GM18507 (cell line): ENCODE measurements at places on chromosomes 6 and 20.

GRCh38 chr6:121733234-121733633 is 297.8 kb downstream of the GJA1 start:
- no peak for DNase-seq

- no peak for DNase-seq
These were observed 188.2 kb upstream of the FOXQ1 start for GRCh38 chr6:1123386-1124375.

DNA sequence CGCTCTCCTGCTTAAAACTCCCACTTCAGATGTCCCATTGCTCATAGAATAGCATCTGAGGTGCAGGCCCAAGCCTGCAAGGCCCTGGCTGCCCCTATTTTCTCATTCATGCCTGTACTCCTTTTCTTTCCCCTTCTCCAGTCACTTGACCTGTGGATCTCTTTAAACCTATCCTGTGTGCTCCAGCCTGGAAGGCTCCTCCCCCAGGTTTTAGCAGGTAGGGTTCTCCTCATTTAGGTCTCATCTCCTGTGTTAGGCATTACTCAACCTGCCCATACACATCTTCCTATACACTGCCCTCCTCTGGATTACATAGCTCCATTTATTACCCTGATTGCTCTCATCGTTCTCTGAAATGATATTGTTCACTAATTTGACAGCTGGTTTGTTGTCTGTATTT is 185.3 kb downstream of the BACH2 start:
- DNase-seq, result no peak

DNA sequence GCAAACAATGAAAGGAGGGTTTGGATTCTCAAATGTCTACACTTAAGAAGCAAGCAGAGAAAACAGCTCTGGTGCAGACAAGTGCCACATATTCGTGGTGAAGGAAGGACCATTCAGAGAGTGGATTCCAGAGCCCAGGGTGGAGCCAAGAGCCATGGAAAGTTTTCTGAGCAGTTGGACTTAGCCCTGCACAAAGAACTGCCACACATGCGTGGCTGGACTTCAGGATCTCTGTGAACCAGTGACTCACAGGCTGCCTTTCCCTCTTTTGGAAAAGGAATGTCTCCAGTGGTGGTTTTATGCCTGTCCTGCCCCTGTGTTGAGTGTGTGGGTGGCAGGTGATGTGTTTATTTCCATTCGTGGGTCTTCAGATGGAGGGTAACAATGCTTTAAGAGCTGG is 489.5 kb downstream of the CDH26 start:
- DNase-seq, result no peak

- DNase-seq, result peak; percentile 52
These were observed 14.3 kb upstream of the PIM1 start for GRCh38 chr6:37155394-37156312.

- DNase-seq, result no peak
These were observed 76.7 kb downstream of the PRSS35 start for GRCh38 chr6:83589076-83589475.

- DNase-seq, result no peak
These were observed 339.9 kb upstream of the ARID1B start for GRCh38 chr6:156437121-156437879.

GRCh38 chr6:21103626-21104224 is 489.8 kb upstream of the SOX4 start:
- no peak for DNase-seq

GRCh38 chr6:39310542-39310941 is 3.7 kb downstream of the KCNK17 start:
- DNase-seq, result no peak

- no peak for DNase-seq
These were observed 150.4 kb downstream of the BTBD3 start for GRCh38 chr20:12068121-12068520.

DNA sequence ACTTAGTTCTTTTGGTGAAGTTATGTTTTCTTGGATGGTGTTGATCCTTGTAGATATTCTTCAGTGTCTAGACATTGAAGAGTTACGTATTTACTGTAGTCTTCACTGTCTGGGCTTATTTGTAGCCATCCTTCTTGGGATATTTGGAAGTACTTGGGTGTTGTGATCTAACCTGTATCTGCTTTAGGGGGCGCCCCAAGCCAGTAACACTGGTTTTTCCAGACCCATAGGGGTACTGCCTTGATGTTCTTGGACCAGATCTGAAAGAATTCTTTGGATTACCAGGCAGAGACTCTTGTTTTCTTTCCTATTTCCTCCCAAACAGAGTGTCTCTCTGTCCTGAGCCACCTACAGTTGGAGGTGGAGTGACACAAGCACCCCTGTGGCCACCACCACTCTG is 309.1 kb upstream of the IMPG1 start:
- DNase-seq, result no peak

DNA sequence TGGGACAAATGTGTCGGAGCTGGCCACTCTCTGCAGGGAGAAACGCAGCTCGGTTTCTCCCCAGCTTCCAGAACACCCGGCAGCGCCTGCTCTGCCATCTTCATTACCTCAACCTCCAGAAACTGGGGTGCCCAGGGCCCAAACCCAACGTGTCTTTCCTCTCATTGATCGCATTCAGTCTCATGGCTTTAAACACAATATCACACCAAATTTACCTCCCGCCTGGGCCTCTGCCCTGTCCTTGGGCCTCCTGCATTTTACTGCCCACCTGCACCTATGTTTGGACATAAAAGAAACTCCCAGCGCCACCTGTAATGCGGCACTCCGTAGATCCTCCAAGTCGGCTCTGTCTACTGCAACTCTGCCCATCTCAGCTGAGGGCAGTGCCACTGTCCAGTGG is 22.2 kb downstream of the SERPINB6 start:
- DNase-seq, result no peak

GRCh38 chr6:106258726-106259125 is 66.8 kb downstream of the ATG5 start:
- no peak for DNase-seq

- no peak for DNase-seq
These were observed 13.1 kb downstream of the RPS10 start for GRCh38 chr6:34412643-34413214.

DNA sequence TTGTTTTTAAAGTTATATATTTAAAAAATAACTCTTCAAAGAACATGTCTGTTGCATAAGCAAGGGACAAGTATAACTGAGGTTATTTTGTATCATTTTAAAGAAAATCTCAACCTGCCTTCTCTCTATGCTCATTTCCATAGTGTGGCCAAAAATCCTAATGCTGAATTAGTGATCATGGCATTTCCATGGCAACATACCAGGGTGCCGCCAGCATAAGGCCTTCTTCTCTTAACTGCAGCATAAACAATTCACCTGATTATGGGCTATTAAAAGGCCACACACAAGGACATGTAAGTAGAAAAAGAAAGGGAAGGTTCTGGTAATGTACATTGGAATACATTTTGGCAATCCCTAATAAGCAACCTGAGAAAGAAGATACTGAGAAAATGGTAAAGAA is 95.1 kb upstream of the RNF217 start:
- DNase-seq, result no peak

- DNase-seq, result no peak
These were observed 71.3 kb downstream of the CDKAL1 start for GRCh38 chr6:20605581-20605980.

DNA sequence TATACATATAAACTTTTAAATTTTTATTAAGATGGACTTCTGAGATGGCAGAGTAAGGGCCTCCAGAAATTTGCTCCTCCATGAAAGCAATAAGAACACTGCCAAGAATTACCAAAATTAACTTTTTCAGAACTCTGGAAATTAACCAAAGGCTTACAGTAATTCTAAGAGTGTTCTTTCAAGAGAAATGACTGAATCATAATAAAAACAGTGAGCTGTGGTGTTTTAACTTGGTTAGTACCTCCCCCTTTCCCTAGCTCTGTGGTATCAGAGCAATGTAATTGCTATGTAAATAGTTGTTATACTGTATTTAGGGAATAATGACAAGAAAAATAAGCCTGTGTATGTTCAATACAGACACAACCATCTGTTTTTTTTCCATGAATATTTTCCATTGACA is 19.0 kb downstream of the HECA start:
- no peak for DNase-seq

- DNase-seq, result no peak
These were observed 22.3 kb upstream of the BCAS4 start for GRCh38 chr20:50772420-50773185.

DNA sequence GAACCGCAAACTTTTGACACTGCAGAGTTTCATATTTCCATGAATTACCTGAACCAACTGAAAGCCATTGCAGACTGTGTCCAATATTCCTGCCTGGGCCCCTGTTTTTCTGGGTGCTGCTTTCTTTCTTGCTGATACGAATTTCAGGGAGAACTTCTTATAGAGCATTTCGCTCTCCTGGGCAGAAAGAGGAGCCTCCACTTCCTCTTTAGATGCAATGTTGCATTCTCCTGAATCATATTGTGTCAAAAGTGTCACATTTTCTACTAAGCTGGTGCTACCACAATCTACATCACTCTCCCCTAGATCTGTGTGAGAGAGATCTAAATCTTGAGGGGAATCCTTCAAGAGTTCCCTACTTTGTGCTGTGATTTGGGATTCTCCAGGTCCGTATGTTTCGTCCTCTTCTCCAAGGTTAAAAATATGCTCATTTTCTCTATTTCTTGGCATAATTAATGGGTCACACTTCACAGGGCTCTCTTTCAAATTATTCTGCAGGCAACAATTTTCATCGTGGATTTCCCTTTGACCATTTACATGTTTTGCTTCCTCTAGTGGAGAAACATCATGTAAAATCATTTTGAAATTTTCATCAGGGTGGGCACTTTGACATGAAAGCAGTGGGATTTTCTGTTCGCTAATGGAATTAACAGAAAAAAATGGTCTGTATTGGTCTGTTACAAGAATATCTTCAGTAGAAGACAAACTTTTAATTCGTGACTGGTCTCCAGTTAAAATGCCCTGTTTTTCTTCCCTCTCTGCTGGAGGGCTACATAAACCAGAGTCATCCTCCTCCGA is 102.3 kb downstream of the DST start:
- no peak for DNase-seq

DNA sequence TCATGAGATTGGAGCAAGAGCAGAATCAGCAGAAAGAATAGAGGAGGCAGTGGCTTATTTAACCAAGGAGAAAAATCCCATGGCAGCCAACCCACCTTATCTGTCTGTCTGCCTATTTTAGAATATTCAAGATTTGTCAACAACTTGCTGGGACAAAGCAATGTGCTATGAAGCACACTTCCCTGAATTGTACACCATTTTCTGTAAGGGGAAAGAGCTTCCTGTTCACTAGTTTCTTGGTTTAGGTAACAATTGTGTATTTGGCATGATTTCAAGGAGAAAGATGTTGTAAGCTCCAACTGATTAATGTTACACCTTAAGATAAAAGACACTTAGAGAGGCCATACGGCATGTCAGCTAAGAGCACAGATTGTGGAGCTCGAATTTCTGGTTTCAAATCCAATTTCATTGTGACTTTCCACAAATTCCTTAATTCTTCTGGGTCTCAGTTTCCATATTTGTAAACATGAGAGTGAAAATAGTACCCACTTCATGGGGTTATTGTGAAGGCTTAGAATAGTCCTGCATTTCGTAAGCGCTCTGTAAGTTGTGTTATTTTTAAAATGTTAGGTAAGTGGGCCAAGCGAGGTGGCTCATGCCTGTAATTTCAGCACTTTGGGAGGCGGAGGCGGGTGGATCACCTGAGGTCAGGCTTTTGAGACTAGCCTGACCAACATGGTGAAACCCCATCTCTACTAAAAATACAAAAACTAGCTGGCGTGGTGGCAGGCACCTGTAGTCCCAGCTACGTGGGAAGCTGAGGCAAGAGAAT is 4.8 kb upstream of the MUC22 start:
- no peak for DNase-seq

GRCh38 chr20:32470025-32470861 is 112.1 kb downstream of the ASXL1 start:
- DNase-seq, result no peak

GRCh38 chr6:143549949-143550268 is 38.4 kb upstream of the FUCA2 start:
- no peak for DNase-seq

- no peak for DNase-seq
These were observed 9.1 kb downstream of the SMPDL3A start for GRCh38 chr6:122798099-122798641.

GRCh38 chr20:8602389-8603116 is 466.3 kb upstream of the PLCB4 start:
- no peak for DNase-seq

DNA sequence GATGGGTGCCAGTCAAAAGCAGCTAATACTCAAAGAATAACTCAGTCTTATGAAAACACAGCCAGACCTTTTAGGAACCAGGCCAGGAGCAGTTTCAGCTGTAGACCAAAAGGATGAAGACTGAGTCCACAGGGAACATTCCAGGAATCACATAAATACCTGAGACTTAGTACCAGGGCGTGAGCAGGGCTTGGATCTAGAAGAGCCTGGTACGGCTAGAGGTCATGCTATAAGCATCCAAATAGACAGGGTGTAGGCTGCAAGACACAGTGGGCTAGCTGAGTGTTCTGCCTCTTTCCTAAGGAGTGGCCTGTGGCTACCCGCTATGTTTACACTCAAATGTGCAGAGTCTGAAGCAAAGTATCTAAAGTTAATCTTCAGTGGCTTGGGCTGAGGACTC is 29.5 kb upstream of the LRRC1 start:
- no peak for DNase-seq

DNA sequence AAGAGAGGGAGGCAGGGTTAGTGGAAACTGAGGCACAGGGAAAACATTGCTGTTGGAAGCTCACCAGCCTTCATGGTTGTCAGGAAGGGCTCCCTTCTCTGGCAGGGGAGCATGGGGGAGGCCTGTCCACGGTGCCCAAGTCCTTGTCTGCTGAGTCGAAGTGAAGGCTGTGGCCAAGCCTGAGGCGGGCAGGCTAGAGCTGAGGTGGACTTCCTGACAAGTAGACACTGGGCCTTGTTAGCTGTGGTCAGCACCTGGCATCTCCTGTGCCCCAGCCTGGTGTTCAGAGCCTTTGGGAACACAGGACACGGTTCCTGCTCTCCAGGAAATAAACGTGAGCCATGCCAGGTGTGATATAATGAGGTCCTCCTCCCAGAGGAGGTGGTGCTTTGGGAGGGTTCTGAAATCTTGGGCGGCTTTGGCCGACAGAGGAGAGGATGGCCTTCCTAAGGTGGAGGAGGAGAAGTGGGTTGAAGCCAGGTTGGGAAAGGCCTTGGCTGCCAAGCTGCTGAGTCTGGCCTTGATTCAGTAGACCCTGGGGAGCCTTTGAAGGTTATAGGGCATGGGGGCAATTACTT is 138.4 kb upstream of the RNF24 start:
- DNase-seq, result no peak

DNA sequence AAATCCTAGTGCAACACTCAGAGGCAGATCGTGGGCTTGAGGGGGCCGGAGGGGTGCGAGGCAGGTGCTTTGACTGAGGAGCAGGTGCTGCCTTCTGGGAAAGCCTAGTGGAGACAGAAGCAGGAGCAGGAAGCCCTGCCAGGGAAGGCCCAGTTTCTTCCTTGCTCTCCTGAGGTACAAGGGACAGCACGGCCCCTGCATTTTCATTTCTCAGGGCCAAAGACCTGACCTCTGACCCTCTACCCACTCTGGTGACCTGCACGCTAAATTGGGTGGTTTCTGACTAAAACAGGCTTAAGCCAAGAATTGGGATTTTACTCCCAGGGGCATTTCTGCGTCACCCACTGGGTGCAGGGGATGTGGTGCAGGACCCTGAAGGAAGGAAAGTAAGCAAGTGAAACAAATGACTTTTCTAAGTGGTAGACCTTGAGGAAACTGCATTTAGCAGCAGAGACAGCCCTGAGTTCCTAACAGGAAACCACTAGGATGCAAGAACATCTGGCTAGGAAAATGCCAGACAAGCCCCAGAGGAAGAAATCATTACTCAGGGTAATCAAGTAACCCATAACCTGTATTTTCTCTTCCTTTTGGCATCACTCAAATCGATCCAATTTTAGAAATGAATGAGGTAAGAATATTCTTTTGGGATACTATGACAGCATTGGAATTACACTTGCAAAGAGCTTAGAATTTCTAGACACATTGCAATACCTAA is 141.7 kb downstream of the CD164 start:
- no peak for DNase-seq
